ENCODE measurements at places on chromosomes 4 and X.

DNA sequence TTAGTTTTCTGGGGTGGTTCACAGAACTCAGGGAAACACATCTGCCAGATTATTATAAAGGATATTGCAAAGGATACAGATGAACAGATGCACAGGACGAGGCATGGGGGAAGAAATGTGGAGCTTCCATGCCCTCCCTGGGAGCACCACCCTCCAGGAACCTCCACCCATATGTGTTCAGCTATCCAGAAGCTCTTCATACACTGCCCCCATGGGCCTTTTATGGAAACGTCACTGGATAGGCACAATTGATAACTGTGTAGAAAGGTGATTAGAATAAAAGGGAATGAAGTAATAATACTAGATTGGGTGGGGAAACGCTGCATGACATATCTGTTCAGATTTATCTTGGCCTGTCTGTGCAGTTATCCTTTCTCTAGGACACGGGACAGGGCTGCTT, 357.9 kb downstream of the HS3ST1 start:
- no peak for DNase-seq

DNA sequence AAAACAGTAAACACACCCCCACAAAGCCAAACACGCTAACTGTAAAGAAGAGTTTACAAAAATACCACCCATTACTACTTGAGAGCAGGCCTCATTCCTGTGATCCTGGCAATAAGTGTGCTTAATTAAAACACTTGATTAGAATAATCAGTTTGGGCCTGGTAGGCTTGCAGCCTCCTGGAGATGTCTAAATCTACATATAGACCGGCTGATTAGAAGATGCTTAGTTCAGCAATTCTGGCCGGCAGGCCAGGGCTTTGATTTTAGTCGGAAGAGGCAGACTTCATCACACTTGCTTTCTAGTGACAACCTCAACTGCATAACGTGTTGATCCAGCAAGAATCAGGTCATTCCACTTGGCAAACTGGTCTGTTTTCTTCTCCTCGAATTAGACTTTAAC, 114.0 kb downstream of the DCTD start:
- DNase-seq: no peak

GRCh38 chr4:177605252-177605651, 163.0 kb upstream of the AGA start:
- DNase-seq: no peak

DNA sequence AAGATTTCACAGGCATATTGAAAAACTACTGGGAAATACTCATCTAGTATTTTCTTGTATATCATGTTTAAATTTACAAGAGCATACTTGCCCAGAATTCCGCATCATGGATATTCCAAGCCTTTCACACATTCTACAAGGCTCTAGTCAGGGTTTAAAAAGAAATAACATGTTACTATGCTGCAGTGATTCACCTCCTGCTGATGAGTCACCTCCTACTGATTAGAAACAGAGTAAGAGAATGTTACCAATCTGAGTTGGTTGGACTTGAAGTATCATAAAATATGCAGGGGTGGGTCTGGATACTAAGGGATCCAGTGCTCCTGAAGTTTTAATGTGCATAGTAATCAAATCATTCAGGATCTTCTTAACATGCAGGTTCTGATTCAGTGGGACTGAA, 192.0 kb upstream of the ANK2 start:
- DNase-seq: no peak

DNA sequence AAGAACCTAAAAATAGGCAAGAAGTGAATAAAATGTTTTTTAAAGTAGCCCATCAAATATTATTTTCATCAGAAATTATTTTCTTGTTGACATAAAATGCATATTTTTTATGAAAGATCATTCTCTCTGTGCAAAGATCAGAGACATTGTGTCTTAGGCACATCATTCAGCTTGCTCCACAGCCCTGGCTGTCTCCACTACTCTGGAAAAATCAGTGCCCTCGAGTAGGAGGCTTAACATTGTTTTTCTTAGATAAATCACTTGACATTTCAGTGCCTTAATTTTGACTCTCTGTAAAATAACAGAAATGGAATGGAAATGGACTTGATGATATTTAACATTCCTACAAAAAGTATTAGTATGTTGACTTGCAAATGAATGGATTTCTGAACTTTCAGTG, 77.9 kb downstream of the FAT4 start:
- no peak for DNase-seq

DNA sequence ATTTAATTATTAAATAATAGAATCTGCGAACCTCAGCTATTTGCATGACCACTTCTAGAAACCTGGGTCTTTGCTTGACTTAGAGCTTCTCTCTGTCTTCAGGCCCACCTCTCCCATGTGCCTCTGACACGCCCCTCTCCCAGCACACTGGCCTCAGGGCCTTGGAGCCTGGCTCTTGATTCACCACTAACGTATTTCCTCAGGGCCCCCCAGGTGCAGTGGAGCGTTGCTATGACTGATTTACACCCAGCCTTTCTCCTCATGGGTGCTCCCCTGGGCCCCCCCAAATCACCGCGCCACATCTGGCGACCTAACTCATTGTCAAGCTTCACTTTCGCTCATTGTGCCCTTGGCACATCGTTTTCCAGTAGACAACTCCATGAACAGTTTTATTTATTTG, 37.9 kb upstream of the TENM3 start:
- DNase-seq: no peak

DNA sequence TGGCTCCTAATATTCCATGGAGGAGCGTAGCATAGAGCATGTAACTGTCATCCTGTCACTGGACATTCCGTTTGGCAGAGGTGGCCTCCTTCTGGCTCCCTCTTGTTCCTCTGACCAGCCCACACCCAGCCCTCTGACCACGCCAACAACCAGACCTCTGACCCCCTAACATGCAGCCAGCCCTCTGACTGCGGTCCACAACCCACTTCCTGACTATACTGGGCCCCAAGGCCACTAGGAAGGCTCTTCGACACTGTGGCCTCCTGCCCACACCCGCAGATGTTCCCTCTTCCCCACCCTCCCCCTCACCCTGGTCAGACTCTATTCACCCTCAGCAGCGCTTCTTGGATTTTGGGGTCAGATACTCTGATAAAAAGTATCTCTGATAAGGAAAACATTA, 141.4 kb downstream of the EVC2 start:
- no peak for DNase-seq

- no peak for DNase-seq
These were observed 30.1 kb upstream of the NUP54 start for GRCh38 chr4:76178296-76178695.

DNA sequence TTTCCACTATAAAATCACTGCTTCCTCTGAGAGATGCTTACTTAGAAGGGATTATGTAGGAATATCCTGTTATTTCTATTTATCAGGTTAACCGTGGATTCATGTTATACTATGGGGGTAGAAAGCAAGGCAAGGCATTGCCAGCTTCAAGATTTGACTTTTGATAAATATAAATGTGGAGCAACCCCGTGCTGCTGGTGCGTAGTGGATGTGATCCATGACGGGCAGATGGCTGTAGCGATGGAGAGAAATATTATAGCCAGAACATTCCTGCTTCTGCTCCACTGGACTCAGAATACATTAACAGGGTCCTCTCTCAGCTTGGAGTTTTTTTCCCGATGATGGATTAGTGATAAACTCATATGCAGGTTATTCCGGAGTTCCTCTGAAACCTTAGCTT, 157.6 kb downstream of the TENM3 start:
- DNase-seq: no peak

DNA sequence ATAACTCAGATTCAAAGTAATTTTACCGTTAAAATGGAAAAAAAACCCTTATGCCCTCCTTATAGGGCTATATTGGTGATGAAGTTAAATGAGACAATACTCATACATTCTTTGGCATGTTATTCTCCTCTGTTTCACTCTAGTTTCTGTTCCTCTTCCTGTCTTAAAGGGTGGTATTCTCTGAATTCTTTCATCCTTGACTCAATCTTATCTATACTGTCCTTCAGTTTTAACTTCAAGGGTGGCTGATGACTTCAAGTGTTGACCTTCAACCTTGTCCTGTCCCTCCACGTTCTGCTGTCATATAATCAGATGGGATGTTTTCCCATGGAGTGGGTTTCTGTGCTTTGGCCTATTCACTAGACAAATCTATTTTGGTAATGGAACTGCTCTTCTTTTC, 44.0 kb downstream of the ZNF518B start:
- DNase-seq: no peak

GRCh38 chr4:103753868-103754653, 34.3 kb upstream of the TACR3 start:
- DNase-seq: no peak

DNA sequence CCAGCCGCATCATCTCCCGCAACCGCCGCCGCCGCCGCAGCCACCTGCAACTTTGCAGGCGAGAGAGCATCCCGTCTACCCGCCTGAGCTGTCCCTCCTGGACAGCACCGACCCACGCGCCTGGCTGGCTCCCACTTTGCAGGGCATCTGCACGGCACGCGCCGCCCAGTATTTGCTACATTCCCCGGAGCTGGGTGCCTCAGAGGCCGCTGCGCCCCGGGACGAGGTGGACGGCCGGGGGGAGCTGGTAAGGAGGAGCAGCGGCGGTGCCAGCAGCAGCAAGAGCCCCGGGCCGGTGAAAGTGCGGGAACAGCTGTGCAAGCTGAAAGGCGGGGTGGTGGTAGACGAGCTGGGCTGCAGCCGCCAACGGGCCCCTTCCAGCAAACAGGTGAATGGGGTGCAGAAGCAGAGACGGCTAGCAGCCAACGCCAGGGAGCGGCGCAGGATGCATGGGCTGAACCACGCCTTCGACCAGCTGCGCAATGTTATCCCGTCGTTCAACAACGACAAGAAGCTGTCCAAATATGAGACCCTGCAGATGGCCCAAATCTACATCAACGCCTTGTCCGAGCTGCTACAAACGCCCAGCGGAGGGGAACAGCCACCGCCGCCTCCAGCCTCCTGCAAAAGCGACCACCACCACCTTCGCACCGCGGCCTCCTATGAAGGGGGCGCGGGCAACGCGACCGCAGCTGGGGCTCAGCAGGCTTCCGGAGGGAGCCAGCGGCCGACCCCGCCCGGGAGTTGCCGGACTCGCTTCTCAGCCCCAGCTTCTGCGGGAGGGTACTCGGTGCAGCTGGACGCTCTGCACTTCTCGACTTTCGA, 654 bp downstream of the ATOH1 start:
- peak; percentile 56 for DNase-seq

DNA sequence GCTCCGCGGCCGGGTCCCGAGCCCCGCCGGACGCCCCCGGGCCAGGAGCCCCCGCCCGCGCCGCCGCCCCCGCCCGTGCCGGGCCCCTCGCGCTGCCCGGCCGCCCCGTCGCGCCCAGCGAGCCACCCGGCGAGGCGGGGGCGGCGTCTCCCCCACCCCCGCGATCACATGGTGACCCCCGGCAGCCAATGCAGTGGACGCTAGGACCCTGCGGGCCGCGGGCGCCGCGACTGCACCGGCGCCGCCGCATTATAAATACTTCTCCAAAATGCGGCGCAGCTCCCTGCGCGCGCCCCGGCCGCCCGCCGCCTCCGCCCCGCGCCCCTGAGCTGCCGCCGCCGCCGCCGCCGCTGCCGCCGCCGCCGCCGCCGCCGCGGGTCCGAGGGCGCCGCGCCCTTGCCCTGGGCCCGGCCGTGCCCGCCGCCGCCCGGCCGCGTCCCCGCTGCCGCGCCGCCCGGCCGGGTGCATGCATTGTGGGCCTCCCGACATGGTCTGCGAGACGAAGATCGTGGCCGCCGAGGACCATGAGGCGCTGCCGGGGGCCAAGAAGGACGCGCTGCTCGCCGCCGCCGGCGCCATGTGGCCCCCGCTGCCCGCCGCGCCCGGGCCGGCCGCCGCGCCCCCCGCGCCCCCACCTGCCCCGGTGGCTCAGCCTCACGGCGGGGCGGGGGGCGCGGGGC, at the start of gene NAT8L:
Gene NAT8L (plus strand): TSS at position 282 of the 680 bp plus-strand sequence. CDS start 185 bp downstream, at position 467.
- DNase-seq: no peak

DNA sequence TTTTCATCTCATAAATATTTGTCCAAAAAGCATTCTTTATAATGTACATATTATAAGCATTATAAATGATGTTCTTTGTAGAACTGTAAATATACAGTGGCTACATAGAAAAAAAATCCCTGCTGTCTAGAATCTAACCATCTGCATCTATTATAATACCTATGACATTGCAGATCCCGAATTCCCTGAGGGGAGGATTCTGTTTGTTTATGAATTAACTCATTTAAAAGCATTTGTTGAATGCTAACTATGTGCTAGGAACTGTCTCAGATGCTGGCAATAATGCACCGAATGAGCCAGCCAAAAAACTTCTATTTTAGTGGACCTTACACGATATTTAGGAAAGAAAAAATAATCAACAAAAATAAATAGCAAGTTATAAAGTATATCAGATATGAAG, 189.6 kb downstream of the PACRGL start:
- DNase-seq: no peak

DNA sequence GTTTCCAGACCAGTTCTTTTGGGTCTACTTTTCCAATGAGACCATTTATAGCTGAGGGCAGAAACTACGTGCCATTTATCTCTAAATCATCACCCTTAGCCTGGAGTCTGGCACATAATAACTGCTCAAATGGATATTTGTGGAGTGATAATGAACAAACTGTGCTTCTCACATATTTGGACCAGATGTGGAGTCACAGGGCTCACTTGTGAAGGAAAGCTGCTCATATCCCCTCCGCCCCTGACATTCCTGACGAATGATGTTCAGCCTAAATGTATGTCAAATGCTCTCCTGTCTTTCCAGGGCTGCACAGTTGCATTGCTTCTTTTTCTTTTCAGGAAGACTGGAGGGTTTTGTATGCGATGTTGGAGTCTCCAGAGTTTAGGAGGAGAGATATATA, 110.1 kb downstream of the GBA3 start:
- no peak for DNase-seq

DNA sequence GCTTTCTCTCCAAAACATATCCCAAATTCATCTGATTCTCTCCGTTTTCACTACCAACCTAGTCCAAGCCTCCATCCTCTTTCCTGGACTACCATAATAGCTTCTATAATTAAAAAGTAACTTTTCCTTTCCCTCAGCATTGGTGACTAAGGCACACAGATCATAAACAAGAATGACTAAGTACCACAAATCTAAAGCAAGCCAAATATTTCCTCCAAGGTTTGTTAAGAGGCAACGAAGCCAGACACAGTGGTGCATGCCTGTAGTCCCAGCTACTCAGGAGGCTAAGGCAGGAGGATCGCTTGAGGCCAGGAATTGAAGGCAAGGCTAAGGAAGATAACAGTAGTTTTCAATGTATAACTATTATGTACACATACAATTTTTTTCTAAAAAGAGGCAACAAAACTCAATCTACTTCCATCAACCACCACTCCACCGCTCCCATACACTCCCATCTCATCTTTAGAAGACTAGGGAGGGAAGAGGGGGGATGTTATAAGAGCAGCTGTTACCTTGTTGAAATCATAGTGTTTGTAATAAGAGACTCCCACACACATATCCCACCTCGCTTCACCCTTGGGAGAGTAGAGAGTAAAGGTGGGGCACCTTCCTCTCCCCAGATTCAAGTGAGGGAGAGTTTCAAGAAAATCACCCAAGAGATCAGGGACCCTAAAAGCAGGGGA, 4.2 kb upstream of the JCHAIN start:
- DNase-seq: no peak

DNA sequence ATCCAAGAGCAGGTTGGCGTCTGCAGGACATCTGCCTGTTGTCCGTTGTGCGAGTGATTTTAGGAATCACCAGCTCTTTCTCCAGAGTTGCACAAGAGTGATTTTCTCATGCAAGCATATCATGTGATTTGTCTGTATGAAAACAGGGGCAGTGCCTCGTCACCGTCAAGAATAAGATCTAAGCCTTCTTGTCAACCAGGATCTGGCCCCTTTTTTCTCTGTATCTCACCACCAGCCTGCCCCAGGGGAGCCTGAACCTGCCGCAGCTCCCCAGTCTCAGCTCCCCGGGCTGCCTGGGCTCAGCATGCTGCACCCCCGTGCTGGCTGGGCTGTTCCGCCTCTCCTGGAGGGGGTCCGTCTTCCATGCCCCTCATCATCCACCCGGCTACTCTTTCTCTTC, 90.5 kb downstream of the STOX2 start:
- no peak for DNase-seq
